Hair follicle dermal papilla cell (primary cell): ENCODE measurements at places on chromosomes 7 and 10. TPM values are rescaled to one million over a fixed set of nuclear protein-coding genes. Genes with fewer than 3 reads are reported as not detected.

C10orf143 gene
- 1.3 and 1.9 TPM in 2 replicates for total RNA-seq

CPVL gene
- 0.49 and 1.3 TPM in 2 replicates for total RNA-seq

C10orf53 gene
- not detected in 2 replicates for total RNA-seq

DENND11 gene
- total RNA-seq, result 6.5 and 6.6 TPM in 2 replicates

PAPSS2 gene
- 32.6 and 39.3 TPM in 2 replicates for total RNA-seq
